ENCODE measurements at places on chromosomes 7 and 10.

GRCh38 chr7:108335269-108335918 lies 120.8 kb downstream of the NRCAM start:
- DNase-seq = no peak

DNA sequence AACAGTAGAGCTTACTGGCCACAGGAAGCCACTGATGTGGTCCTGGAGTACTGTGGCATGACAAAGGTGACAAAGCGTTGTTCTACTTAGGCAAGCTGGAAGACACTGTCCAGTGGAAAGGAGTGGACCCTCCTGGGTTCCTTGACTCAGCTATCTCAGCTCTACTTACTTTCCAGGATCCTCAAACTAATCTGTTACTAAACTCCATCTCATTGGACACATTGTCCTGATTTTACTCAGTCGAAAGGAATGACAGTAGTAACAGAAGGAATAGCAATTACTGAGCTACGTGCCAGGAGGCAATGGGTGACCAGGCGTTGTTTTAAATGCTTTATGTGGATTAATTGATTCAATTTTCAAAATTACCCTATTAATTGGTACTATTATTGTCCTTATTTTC lies 41.6 kb downstream of the ABLIM1 start:
- no peak for DNase-seq

DNA sequence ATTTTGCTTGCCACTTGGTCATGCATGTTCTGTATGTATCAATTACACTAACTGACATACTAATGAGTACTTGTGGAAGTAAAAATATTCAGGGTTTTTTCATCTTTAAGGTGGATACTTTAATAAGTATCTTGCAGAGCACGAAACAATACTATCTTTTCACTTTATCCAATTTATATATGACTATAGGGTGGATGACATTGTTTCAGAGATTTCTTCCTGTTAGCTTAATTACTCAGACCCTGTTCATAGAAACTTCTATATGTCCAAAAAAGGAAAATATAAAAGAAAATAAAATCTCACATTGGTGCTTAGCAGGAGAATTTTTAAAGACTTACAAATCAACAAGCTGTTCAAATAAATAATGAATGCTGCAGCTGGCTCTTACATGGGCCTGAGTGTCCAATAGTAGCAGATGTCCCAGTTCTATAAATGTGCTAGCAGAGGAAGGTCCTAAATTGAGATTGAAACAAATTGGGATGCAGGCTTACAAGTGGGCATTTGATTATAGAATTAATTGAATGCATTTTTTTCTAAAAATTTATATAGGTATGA lies 91.5 kb upstream of the THSD7A start:
- no peak for DNase-seq

DNA sequence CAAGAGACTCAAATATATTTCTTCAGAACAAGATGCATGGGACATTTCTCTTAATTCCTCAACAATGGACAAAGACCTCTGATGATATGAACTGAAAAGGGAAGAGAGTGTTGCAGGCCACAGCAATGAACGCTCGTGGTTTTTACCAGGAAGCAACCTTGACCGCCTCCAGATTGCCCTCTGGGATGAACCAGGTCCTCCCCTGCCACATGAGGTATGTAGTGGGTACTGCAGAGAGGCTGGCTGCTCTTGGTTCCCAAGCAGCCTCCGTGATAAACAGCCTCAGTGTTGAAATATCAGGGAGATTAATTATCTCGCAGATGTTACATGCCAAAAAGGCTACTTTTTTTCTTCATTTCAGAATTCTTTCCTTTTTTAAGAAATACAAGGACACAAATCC lies 338.8 kb downstream of the ELMO1 start:
- no peak for DNase-seq

- no peak for DNase-seq
Observed at GRCh38 chr7:96598421-96598820, 111.2 kb downstream of the SEM1 start.

DNA sequence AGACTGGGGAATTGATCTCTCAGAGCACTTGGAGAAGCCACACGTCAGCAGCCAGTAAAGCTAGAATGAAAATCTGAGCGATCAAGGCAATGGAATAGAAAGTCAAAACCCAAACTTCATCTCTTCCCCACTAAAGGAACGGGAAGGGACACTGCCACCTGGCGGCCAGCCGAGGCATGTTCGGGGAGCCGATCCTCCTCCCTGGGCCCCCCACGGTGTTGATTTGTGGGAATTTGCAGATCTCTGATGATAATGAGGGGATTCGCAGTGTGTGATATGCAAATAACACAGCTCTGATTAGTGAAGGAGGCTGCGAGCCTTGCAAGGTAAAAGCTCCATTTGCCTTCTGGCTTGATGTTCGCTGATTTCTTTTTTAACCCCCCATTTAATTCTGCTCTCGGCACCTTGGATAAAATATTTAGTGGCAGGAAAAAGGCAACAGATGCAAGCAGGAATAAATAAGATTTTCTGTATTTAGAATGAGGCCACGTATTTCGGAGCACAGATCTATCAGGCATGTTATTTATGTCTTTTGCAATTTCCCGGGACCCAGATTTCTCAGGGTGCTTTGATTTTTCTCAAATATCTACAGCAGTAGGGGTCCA lies 258.6 kb downstream of the PAXIP1 start:
- DNase-seq = peak; percentile 7

- DNase-seq = no peak
Observed at GRCh38 chr10:94353336-94353735, 9.4 kb downstream of the NOC3L start.

GRCh38 chr10:66564287-66564686 lies 361.5 kb upstream of the LRRTM3 start:
- DNase-seq = no peak

GRCh38 chr7:115707258-115708012 lies 323.1 kb downstream of the TFEC start:
- DNase-seq = no peak
